Stimulated activated CD8-positive, alpha-beta memory T cell treated with anti-CD3 and anti-CD28 coated beads, Interleukin-4, amount 100 ng/mL, for 48 hours (primary cell): ENCODE measurements at places on chromosomes 11 and 22.

DNA sequence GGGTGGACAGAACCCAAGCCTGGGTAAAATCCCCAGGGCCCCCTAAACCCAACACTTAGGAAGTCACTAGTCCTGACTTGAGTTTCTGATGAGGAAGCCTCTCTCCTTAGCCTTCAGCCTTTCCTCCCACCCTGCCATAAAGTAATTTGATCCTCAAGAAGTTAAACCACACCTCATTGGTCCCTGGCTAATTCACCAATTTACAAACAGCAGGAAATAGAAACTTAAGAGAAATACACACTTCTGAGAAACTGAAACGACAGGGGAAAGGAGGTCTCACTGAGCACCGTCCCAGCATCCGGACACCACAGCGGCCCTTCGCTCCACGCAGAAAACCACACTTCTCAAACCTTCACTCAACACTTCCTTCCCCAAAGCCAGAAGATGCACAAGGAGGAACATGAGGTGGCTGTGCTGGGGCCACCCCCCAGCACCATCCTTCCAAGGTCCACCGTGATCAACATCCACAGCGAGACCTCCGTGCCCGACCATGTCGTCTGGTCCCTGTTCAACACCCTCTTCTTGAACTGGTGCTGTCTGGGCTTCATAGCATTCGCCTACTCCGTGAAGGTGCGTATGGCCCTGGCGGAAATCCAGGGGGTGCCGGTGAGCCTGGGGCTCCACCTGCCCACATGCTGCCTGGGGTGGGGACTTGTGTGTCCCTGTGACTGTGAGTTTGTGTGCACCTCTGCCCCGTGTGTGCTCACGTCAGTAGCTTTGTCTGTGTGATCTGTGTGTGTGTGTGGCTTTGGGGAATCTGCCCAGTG is at the start of gene IFITM1:
IFITM1 (plus strand) TSS at position 254 of the 767 bp plus-strand sequence; CDS start at position 385, 131 bp downstream.
- peak; percentile 70 for DNase-seq

- no peak for DNase-seq
These were observed 16.8 kb downstream of the PRR5L start for GRCh38 chr11:36312611-36313472.

DNA sequence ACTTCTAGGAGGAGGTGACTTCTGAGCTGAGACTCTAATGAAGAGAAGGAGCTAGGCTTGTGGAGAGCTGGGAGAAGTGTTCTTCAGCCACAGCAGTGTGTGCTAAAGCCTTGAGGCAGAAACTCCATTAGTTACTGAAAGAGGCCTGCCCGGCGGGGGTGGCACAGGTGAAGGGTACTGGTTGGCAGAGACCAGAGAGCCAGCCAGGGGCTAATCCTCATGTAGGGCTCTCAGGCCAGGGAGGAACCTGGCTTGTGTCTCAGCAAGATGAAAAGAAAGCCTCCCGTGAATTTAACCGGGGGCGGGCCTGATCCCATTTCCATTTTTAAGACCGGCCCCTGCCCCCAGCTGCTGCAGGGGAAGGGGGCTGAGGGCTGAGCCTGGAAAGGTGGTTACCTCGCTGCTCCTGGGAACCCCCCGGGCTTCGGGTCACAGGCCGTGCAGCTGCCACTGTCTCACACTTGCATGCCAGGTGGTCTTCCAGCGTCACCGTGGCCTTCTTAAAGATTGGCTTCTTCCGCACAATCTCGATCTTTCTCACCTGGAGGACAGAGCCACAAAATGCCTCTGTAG is 15.0 kb downstream of the PDGFB start:
- DNase-seq: no peak

DNA sequence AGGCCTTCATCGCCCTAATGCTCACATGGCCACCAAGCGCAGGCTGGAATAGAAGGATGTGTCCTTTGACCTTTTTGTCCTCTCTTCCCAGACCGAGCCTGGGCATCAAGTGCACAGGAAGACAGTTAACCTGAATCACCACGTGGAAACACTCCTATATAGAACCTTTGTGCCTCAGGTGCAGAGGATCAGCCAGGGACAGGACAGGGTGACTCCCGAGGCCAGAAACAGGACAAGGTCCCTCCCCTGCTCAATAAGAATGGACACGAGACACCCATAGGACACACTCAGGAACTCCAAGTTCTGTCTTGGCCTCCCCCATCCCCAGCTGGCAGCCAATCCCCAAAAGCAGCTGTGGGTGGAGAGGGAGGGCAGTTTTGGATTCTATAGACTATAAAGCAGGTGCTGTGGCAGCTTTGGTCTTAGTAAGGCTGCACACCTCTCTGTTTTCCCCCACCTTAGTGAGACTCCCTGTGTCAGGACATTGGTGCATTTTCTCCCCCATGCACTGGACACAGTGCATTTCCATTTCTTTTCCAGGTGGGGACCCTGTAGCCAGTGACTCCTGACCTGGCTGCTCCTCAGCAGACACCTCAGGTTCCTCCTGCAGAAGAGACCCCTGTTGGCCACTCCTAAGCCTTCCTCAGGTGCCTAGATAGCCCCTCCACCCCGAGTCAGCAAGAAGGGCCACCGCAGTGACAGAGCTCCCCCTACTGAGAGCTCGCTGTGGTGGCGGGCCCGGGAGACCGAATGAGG is 43.6 kb upstream of the POU2AF1 start:
- DNase-seq: peak; percentile 80

DNA sequence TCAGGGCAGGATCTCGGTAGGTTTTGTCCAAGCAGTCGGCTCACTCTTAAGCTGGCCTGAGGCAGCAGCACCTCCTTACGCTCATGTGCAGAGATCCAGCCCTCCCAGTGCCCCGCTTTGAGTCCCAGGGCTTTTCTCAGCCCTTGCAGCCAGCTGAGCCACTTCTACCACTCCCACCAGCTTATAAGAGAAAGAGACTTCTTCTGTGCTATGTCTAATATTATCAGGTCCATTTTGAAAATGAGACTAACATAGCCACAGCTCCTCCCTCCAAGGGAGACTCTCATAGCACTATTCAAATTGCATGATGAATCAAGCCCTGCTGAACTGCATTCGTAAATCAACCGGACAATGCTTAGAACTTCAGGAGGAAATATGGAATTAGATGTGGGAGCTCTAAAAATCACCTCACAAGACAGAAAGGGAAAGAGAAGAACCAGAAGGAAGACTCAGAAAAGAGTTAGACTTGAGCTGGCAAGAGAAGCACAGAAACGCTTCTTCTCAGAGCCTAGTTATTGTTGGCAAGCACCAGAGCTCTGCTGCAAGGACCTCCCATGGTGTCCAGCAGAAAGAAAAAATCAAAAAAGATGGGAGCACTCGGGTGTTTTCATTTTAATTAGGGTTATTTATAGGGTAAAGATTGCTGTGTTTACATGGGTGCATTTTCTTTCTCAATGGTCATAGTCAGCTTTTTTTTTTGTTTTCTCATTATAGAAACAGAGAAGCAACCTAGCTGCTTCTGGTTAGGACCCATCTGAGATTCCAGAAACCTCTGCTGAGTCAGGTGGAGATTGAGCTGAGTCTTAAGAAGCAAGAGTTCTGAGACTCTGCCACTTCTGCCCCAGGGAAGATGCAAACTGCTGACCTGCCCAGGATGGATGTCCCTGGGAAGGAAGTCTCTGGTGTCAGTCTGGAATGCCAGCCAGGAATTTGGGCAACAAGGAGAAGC is 181.4 kb downstream of the ETS1 start:
- no peak for DNase-seq

- DNase-seq: no peak
These were observed 113.4 kb upstream of the CRYBB3 start for GRCh38 chr22:25085930-25086901.

- DNase-seq: no peak
These were observed 108.5 kb downstream of the TP53I11 start for GRCh38 chr11:44842220-44842619.

GRCh38 chr22:45006964-45007390 is 2.8 kb downstream of the PHF21B start:
- no peak for DNase-seq

- no peak for DNase-seq
These were observed 104.7 kb upstream of the RRM1 start for GRCh38 chr11:3989921-3990290.

DNA sequence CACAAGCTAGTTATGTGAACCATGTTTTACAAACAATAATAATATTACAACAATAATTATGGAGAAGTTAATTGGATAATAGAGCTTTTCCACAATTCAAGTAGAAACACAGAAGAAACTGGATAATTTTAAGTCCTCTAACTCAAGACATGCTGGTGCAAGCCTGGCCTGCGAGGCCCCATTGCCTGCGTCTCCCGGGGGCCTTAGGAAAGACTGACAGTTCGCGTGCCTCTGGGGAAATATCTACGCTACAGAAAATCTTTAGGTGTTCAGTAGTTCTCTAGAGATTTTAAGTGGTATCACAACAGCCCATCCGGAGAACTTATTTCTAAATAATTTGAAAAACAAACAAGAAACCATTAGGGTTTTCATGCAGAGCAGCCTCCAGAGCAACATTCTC is 23.2 kb downstream of the GAL start:
- DNase-seq: no peak

DNA sequence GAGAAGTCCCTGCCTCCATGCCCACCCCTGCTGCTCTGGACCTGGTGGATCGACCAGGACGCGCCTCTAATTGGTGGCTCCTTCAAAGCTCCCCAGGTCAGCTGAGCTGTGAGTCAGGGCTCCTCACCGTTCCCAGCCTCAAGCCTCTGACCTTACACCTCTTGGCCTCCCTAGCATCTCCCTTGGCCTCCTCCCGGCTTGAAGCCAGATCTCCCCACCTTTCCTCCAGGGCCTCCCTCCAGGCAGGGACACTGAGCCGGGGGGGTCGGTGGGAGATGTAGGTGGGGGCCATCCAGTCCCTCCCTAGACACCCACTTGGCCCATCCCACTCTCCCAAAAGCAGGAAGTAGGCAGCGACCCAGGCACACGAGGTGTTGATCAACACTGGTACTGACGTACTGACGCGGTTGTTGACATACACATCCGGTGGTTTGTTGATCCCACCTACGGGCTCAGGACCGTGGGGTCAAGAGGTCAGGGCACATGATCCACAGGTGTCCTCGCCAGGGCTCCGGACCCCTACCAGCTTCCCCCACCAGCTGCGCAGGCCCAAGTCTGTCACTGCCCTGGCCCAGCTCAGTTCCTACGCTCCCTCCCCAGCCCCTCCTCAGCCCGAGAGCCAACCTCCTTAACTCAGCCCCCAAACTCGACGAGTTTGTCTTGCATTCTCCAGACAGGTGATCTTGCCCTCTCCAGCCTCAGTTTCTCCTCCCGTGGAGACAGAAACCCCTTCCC is 802 bp downstream of the ATG2A start:
- DNase-seq: peak; percentile 56

GRCh38 chr11:44608651-44608990 is 43.2 kb downstream of the CD82 start:
- no peak for DNase-seq

DNA sequence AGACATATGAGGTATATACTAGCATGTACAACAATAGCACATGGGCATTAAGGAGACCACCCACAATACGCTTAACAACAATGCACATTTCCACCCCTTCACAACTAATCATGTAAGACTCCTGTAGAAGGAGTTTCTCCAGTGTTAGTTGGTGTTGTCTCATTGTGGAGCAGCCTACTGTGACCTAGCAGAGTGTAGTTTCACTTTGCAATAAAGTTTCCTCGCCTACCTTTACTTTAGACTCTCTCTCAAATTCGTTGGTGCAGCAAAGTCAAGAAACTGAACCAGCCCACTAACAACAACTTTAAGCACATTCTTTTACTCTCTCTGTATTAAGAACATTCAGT is 863.6 kb downstream of the FAM181B start:
- no peak for DNase-seq

GRCh38 chr11:69299023-69299461 is 5.1 kb downstream of the MYEOV start:
- no peak for DNase-seq

- DNase-seq: no peak
These were observed 42.9 kb upstream of the SHISAL1 start for GRCh38 chr22:44355716-44356070.

DNA sequence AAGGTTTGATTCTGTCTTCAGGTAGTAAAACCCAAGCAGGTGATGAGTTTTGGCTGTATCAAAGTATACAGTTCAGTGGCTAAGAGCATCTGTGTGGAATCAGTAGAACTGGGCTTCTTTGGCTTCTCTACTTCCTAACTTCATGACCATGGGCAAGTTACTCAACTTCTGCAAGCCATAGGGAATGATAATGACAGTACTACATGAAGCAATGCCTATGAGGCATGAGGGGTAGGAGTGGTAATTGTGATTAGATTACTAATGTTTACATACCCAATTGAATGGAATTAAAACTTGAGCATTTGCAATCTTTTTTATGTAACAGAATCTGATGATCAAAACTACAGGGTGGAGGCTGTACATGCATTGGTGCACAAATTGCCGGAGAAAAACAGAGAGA is 164.3 kb downstream of the PGR start:
- no peak for DNase-seq

DNA sequence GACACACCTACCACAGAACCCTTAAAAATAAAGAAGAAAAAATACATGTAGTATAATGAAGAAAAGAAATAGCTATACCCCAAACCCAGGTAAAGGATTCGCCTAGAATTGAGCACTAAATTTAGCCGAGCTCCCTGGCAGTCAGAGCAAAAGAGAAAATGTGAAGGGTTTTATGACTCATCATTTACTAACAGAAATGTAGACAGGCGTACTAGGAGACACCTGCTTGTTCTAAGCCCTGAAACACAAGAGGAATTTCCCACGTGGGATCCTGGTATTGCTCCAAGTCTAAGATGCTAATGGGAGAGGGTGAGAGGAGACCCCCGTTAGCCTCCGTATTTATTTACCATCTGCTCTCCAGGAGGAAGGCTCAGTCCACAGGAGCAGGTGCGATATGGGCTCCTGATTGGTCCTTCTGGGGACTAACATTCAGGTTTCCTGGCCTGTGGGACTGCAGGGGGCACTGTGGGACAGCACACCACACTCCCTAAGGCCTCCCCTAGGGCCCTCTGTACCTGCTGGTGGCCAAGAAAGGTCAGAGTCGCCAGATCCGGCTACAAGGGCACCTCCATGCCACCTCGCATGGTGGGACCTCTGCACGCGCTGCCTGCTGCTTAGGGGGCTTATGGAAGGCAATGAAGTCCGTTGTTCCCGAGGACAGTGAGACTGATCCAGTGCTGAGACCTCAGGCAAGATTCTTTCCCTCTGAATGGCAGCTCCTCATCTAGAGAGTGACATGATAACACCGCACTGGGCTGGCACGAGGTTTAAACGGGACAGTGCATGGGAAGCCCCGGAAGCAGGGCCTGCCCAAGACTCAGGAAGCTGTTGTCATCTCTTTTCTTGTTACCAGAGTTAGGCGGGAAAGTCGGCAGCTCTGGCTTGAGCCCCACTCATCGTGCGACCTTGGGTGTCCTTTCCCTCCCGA is 25.8 kb downstream of the KCNC1 start:
- DNase-seq: peak; percentile 45

GRCh38 chr11:108511851-108512474 is 13.8 kb upstream of the POGLUT3 start:
- no peak for DNase-seq

- DNase-seq: no peak
These were observed at the start of gene GAL3ST3 for GRCh38 chr11:66048547-66049323. GAL3ST3 (minus strand) TSS chr11:66049161; CDS start chr11:66045415, 3,746 bp downstream.

GRCh38 chr11:118625036-118625690 is 17.7 kb downstream of the PHLDB1 start:
- DNase-seq: no peak

- peak; percentile 96 for DNase-seq
These were observed 1.0 kb upstream of the PPP6R2 start for GRCh38 chr22:50341977-50342650.
